Dermis microvascular lymphatic vessel endothelial cell (primary cell): ENCODE measurements at places on chromosomes 5 and 9. TPM values are rescaled to one million over a fixed set of nuclear protein-coding genes. Genes with fewer than 3 reads are reported as not detected.

BRD8 gene
- 20.2 and 22.9 TPM in 2 replicates for total RNA-seq

SPATA31E1 gene
- not detected in 2 replicates for total RNA-seq

SOHLH1 gene
- under 0.01 TPM in 1 of 2 replicates, not detected in the other for total RNA-seq

WNK2 gene
- total RNA-seq = under 0.01 and 0.13 TPM in 2 replicates

ERAP2 gene
- total RNA-seq = 3.9 and 4.9 TPM in 2 replicates

OLFML2A gene
- total RNA-seq = 1.9 and 2.3 TPM in 2 replicates

MRPS2 gene
- 11.3 and 18.5 TPM in 2 replicates for total RNA-seq

PSD2 gene
- under 0.01 TPM in 1 of 2 replicates, not detected in the other for total RNA-seq

FAT2 gene
- total RNA-seq = not detected in 2 replicates

ZNF879 gene
- total RNA-seq = 2.6 and 4.2 TPM in 2 replicates

SNCB gene
- total RNA-seq = 0.76 and 1.2 TPM in 2 replicates

FKBP15 gene
- total RNA-seq = 12.3 and 15.4 TPM in 2 replicates

STPG3 gene
- total RNA-seq = not detected in 2 replicates

FOXI1 gene
- not detected in 2 replicates for total RNA-seq

PTBP3 gene
- 40.2 and 41.6 TPM in 2 replicates for total RNA-seq

PCDHGB3 gene
- 1.9 and 3.8 TPM in 2 replicates for total RNA-seq

DELE1 gene
- 43.4 and 78.1 TPM in 2 replicates for total RNA-seq

ATG12 gene
- total RNA-seq = 19.9 and 34.3 TPM in 2 replicates
